Stimulated activated CD8-positive, alpha-beta memory T cell treated with anti-CD3 and anti-CD28 coated beads, Interleukin-15, amount 100 ng/mL, for 4 hours (primary cell): ENCODE measurements at places on chromosomes 6 and 20.

DNA sequence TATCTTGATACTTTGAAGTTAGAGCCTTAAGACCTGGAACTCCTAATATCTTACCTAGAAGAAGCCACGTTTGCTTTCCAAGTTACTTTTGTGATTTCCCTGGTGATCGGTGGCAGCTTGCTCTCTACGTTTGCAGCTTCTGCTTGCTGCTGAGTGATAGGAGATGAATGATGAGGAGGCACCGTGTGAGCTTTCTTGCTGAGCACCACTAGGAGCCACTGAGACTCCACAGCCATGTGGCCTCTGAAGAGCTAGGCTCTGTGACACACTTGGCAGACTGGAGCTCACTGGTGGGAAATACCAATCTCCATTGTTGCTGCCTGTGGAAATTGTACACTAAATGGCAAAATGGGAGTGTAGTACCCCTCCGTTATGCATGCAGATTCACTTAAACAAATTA is 161.8 kb downstream of the IBTK start:
- DNase-seq, result no peak

- DNase-seq, result no peak
Observed at GRCh38 chr6:109623288-109623687, 67.7 kb downstream of the AK9 start.

GRCh38 chr20:57834306-57835073 is 124.7 kb upstream of the PMEPA1 start:
- no peak for DNase-seq

- no peak for DNase-seq
Observed at GRCh38 chr6:34056305-34057108, 89.4 kb downstream of the GRM4 start.

- no peak for DNase-seq
Observed at GRCh38 chr6:22263748-22264147, 33.1 kb downstream of the PRL start.

DNA sequence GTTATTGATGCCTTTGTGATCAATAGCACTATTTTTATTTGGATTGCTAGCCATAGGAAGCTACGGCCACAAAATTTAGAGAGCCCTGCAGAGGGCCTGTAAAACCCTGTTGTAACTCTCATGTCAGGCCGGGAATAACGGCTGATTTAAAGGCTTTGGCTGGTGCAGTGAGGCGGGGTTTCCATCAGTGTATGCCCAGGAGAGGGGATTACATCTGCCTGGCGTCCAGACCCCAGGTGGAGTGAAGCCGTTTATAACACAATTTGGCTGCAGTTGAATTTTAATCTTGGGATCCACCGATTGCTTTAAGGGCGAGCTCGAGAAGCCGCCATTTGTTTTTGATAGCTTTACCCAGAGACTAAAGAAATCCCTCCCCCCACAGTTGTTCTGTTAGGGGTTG is 29.1 kb upstream of the APCDD1L start:
- no peak for DNase-seq

DNA sequence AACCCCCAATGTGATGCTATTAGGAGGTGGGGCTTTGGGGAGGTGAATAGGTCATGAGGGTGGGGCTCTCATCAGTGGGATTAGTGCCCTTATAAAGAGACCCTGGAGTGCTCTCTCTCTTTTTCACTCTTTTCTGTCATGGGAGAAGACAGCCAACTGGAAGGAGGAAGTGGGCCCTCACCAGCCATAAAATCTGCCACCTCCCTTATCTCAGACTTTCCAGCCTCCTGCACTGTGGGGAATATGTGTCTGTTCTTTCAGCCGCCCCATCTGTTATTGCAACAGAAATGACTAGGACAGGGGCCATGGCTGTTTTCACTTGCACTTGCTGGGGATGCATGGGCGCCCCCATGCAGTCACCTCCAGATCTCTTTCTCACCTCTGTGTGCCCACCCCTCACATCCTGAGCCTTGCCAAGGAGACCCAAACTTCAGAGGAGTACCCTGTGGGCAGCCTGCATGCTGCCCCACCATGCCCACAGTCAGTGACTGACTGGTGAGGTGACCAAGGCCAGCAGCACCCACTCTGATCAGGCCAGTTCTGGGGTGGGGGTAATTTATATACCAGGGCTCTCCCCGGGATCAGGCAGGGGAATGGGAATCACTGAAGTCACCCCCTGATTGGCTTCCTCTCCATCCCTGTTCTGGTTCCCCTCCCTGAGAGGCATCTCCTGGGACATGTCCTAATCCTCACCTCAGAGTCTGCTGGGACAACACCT is 118.4 kb downstream of the ANKRD60 start:
- DNase-seq, result no peak

DNA sequence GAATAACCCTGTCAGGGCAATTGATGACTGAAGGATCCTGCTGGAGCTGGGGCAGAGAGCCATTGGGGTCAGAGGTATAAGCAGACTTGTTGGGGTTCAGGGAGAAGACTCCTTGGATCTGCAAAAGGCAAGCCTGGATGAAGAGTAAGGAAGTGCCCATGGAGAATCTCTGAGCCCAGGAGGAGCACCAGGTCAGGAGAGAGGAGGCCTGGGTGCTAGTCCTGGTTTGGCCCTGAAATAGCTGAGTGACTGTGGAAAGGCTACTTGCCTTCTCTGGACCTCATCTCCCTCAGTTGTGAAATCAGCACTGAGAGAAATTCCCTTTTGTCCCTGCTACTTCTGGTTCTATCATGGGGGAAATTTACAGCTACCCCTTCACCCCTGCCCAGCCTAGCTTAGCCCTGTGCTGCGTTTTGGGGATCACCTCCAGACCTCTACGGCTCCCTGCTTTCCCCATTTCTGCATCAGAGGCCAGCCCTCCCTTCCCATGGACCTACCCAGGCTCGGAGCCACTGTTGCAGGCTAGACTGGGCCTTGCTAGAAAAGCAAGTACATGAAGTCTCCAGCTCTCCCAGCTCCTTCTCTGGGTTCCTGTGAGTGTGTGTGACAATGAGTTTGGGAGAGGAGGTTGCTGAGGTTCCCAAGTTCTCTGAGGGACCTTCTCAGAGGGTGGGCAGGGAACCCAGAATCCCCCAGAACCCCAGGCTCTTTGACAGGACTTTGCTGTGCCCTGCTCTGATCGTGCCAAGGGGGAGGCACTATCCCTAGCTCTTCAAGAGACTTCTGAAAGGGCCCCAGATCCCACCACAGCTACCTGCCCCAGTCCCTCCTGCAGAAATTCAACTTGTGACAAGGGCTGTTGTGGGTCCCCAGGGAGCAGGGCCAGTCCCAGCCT is 2.3 kb upstream of the NCR2 start:
- DNase-seq, result no peak

- no peak for DNase-seq
Observed at GRCh38 chr20:347317-347639, 367 bp downstream of the NRSN2 start.

- no peak for DNase-seq
Observed at GRCh38 chr6:125215252-125215819, 61.8 kb downstream of the TPD52L1 start.

DNA sequence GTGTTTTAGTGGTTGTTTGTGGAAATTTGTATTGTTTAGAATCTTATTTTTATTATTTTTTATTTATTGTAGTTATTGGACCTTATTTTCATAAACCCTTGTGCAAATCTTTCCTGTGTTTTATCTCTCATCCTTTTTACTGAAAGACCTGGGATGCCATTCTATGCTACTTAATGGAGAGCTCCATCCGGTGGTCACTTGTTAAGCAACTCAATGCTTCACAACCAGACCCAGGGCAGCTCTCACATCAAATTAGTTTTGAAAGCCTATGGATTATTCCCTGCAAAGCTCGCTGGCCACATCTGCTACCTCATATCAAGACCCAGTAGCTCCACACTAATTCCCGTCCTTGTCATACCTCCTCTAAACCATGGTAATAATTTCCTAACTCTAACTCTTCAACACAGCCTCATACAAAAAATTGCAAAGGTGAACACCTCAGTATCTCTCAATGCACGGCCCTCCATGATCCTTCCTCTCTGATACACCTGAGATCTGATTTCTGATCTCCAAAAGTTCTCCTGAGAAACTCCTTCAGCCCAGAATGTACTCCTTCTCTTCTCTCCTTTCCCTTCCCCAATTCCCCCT is 296.6 kb upstream of the MANEA start:
- no peak for DNase-seq

DNA sequence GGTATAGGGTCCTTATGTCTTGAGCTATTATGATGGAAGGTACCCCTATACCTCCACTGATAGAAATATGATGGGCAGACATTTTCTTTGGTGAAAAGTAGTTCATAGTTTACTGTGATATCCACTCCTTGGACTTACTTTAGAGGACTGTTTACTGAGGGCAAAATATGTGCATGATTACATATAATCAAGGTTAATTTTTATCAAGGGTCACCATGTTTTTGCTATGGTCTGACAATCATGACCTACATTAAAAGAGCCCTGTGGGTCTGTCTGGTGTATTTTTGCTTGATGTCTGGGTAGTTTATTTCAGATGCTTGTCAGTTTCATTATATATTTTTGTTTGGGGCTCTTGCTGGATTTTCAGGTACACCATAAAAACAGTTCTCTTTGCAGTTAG is 40.1 kb downstream of the CDKAL1 start:
- no peak for DNase-seq

DNA sequence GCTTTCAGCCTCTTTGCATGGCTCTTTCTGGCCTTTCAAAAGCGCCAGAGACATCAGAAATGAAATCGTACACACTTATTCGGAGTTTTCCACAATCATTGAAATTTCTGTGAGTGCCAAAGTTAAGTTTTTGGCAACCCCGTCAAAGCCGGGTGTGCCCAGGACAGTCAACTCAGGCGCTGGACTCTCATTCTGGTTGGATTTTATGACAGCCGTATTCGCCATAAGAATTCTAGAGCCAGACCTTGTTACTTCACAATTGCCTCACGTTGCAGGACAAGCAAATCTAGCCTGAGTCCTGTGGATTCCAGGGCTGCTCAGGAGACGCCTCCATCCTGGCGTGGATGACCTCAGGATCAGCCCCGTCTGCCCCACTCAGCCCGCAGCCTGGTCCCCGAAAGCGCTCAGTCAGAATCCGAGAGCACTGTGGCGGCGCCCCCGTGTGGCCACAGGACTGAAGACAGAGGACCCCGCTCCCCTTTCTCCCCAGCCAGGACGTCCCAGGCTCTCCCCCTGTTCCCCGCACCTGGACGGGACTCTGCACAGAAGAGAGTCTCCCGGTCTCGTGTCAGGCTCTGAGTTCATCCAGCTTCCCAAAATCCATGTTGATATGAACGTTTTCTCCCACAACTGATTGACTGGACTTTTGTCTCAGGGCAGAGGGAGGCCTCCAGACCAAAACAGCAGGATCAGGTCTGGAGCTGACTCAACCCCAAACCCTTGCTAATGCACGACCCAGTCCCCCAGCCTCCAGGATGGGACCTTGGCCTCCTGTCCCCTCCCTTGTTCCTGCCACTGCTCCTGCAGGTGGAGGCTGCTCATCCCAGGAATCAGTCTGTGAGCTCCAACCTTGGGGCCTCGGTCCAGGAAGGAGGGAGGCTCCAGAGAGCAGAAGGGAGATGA is 38.2 kb downstream of the MICA start:
- DNase-seq, result peak; percentile 68

DNA sequence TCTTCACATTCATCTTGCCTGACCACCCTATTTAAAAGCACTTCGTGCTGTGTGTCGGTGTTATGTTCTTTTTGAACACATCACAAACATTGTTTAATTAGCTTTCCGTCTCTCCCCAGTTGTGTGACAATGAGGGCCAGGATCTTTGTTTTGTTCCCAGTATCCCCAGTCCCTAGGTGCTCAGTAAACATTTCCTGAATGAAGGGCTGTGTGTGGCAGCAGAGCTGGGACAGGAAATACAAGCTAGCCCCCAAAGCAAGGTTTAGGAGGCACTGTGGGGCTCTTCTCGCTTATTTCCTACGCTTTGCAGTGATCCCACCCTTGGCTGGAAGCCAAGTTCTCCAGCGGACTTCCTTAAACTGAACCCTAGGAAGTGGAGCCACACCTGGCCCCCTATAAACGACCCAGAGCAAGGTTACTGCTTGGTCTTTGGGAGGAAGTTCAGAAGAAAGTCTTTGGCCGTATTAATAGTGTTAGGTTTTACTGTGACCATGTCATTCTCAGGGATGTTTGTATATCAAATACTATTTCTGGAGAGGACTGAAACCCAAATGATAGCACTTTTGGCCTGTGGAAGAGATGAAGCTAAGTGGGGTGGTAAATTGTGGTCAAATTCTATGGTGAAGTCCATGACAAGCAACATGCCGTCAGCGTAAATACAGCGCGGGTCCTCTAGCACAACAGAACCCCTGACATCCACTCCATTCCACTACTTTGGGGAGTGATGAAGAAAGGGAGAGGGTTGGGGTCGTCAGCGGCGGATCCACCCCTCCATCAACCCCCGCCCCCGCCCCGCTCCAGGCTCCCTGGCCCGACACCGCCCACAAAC is 570 bp upstream of the FANCE start:
- DNase-seq, result no peak

- DNase-seq, result no peak
Observed at GRCh38 chr6:23483896-23484295, 642.1 kb upstream of the NRSN1 start.

DNA sequence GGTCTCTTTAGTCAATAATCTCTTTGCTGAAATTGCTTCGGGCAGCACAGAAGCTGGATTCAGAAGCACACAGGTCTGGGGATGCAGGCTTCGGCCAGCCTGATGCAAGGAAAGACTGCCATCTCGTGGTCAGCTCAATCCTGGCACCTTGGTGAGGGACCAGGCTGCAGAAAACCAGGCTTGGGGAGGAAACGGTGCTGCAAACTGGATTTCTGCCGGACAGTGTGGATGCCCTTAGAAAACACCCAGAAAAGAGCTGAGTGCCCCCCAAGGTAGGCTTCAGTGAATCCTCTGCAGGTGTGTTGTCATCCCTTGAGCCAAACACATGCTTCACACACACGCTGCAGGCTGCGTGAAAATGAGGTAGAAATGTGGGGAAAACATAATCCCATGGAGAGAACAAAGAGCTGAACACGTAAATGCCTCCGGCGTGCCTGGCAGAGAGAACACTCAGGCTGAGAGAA is 89.8 kb upstream of the PAX1 start:
- no peak for DNase-seq

DNA sequence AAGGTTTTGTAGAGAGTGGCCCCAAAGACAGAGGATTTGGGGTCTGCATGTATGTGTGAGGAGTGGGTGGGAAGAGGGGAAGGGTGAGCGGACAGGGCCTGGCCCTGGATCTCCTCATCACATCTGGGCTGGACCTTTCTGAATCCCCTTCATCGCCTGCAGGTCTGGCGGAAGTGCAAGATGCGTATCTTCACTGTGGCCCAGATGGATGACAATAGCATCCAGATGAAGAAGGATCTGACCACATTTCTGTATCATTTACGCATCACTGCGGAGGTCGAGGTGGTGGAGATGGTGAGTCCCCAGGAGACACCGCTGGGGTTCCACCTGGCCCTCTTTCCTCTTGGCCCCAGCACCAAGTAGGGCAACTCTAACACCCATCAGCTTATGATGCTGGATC is 24.4 kb downstream of the SLC12A5 start:
- no peak for DNase-seq

GRCh38 chr6:17638212-17638715 is 38.2 kb downstream of the FAM8A1 start:
- DNase-seq, result no peak

GRCh38 chr6:83199863-83200225 is 6.7 kb downstream of the RWDD2A start:
- no peak for DNase-seq
